ENCODE measurements at places on chromosomes 2 and 18.

DNA sequence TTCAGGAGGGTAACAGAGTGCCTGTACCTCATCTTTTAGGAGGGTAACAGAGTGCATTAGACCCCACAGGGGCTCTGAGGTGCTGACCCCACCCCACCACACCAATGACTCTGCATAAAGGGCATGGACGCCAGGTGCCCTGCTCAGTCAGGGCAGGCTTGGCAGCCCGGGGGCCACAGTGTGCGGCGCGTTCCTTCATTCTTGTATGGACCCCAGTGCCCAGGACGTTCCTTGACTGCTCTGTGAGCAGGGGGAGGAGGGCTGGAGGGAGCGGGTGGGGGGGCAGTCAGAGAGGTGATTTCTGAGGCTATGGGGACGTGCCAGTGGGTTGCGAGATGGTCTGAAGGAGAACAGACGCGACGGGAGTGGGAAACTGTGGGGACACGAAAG lies 168.7 kb upstream of the NCK2 start:
- no peak for DNase-seq

DNA sequence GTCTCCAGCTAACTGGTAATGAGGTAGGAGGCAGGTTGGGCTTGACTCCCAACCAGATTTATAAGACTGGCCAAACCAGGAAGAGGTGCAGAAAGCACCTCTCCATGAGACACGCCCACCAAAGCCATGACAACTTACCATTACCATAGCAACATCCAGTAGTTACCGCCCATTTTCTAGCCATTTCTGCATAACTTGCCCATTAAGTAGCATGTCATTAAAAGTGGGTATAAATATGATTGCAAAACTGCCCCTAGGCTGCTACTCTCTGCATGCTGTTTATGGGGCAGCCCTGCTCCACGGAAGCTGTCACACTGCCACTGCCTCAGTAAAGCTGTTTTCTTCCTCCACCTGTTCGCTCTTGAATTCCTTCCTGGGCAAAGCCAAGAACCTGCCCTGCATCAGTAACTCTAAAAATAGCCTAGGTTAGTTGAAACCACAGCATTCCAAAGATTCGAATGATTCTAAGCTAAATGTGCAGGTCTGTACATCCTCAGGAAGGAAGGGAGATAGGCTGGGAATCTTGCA lies 131.9 kb downstream of the ATL2 start:
- no peak for DNase-seq

DNA sequence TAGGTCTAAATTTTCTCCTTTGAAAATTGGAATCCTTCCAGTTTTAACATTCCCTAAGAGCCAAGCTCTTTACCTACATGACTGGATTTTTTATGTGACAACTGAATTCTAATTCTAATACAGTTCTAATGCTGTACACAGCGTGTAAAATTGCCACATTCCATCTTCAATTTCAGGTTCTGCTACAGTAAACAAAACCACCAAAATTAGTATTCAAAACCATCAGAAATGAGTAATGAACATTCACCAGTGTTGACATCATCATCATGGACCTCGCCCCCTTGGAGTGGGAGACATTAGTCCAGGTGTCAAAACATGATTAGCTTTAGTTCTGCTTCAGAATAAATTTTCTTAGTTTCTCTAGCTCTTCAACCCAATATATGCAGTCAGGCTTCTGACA lies 133.6 kb downstream of the MBD2 start:
- DNase-seq, result no peak

DNA sequence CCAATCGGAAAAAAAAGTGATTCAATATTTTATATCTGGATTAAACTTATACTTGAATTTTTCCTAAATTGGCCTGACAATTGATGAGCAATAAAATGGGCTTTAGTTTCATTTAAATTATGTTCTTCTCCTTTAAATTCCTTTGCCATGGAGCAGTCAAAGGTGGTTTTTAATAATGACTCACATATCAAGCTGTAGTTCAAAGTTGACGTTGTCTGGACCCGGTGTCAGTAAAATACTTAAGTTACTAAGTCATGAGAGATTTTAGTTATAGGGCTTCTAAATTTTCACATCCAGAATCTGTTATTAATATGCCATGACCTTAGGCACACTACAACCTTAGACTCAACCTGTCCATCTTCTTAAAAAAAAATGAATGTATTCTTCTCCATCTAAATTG lies 62.5 kb downstream of the CDH2 start:
- no peak for DNase-seq

DNA sequence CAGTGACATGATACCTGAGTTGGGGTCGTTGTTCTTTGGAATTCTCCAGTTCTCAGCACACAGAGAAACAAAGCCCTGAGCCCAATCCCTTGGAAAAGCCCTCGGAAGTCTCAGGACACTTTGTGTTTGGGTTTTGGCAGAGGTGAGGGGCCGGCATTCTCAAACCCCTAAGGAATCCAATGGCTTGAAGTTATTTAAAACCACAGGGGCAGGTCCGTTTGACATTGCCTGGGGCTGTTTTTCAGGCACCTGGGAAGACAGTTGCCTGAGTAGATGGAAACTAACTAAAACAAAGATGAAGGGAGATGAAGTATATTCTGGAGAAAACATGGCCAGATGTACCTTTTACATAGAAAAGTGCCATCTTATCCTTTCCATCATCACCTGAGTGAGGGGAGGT lies 22.5 kb upstream of the OTOF start:
- DNase-seq, result no peak

DNA sequence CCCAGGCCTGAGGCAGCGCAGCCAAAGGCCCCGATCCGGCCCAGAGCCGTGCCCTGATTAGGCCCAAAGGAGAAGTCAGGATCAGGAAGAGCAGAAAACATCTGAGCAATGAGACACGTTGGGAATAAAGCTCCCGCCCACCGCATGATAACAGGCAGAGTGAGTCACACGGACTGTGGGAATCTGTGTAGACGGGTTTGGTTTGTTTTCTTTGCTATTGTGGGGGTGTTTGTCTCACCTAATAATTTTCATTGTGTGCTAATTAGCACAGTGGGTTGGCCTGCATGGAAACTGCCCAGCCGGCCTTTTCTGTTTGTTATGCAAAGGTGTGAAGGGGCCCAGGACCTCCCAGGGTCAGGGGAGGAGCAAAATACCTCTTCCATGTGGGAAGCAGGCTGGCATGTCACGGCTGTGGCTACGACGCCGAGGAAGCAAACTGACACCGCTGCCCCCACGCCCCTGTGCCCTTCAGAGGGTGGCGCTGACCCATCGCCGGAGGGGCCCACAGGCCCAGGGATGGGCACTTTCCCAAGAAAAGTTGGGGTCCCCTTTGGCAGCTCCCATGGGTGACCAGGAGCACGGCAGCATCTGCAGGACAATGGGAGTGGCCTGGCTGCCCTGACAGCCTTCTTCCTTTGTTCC lies 68.4 kb upstream of the CTDP1 start:
- no peak for DNase-seq

DNA sequence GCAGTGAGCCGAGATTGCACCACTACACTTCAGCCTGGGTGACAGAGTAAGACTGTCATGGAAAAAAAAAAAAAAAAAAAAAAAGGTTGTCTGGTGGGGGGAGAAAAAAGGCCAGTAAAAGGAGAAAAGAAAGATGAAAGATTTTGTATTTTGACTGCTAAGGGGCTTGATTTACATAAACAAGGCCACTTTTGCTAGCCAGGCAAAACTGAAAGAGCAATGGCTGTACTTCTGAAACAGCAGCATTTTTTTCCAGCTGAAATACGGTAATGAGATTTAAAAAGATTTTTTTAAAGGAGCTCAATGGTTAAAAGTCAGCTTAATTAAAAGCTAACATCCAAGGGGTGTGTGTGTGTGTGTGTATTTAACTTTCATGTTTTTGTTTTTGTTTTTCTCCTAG lies 11.3 kb upstream of the OXER1 start:
- DNase-seq, result no peak

DNA sequence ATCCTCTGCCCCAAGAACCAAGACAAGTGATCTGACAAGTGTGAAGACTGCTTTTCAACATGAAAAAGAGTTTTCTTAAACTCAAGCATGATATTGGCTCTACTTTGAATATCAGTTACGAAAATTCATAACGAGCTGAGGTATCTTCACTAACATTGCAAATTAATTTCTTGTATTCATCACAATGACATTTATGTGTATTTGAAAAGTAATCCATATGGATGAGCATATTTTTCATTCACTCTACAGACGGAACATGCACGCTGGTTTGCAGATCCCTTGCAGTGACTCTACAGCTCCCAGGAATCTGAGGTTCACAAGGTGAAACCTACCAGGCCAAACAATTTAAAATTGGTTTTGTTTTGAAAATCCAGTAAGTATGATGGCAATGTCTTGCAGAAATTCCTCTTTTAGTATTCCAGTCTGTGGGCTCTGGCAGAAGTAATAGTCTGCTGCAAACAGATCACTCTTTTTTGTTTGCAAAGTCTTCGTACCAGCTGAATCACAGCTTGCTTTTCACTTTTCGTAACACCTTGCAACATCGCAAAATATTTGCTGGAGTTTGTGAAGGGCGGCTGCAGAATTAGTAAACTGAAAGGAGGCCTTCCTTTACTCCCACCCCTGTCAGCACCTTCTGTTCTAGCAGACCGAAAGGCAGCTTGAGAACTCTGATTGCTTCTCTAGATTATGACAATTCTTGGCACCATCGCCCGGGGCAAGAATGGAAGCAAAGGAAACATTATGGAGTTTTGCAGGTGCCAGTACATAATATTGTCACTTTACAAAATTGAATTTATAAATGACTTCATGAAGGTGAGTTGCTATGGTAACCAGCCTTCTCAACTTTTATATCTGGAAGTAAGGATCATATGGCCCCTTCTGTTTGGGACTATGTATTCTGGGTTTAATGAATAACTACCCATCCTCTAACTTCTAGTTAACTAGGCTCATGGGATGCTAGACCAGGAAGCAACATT lies 168.7 kb downstream of the TMEM247 start:
- no peak for DNase-seq

- DNase-seq, result peak; percentile 6
Observed at GRCh38 chr2:11681722-11682589, 12.0 kb upstream of the NTSR2 start.

DNA sequence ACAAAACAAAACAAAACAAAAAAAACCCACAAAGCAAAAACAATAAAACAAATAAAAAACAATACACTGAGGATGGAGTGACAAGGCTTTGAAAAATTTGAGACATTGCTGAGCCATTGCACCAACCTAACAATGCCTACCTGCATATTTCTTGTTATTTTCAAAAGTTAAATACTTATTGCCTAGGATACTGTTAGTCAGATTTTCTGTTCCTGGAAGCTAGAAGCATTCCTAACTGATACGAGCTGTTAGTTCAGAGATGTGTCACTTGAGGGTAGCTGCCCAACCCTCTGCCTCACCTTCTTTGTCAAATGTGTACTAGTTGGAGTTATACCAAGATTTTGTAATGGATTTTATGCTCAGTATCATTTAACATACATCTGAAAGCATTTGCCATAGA lies 187.2 kb downstream of the TXNL1 start:
- DNase-seq, result no peak

GRCh38 chr2:200403814-200404213 lies 97.3 kb downstream of the SPATS2L start:
- no peak for DNase-seq

DNA sequence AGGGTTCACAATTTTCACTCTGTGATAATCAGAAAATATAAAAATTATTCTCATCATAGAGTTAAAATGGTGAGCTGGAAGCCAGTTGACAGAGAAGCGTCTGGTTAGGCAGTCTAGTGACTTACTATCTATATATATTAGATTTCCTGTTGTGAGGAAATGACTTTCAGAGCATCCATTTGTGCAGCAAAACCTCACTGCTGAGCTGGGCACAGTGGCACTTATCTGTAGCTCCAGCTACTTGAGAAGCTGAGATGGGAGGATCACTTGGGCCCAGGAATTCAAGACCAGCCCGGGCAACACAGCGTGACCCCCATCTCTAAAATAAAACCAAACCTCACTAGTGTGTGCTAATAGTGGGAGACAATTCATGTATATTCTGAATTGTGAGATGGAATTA lies 7.2 kb upstream of the KIAA2012 start:
- DNase-seq, result no peak

GRCh38 chr18:63046375-63046774 lies 273.2 kb downstream of the BCL2 start:
- DNase-seq, result no peak

DNA sequence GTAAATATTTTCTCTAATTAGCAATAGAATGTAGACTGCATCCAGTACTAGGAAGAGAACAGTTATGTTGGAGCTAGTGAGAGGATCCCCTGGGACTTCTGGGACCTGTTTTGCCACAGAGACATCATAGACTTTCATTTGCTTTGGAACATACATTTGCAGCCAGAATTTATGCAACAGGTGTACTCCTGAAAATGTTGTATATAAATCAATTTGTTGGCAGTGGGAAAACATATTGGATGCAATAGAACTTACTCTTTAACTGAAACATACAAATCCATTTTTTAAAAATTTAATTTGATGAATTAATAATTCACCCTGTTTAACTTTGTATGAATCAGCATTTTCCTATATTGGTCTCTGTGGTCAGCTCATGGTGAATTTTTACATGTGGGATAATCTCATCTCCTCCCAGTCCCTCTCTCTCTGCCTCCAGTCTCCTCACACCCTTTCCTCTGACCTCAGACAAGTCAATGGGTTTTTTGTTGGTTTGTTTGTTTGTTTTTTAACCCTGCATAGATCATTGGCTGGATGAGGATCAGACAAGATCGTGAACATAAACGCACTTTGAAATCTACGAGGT lies 263.0 kb downstream of the LPIN1 start:
- no peak for DNase-seq

- no peak for DNase-seq
Observed at GRCh38 chr2:238852206-238852869, 4.5 kb downstream of the TWIST2 start.

DNA sequence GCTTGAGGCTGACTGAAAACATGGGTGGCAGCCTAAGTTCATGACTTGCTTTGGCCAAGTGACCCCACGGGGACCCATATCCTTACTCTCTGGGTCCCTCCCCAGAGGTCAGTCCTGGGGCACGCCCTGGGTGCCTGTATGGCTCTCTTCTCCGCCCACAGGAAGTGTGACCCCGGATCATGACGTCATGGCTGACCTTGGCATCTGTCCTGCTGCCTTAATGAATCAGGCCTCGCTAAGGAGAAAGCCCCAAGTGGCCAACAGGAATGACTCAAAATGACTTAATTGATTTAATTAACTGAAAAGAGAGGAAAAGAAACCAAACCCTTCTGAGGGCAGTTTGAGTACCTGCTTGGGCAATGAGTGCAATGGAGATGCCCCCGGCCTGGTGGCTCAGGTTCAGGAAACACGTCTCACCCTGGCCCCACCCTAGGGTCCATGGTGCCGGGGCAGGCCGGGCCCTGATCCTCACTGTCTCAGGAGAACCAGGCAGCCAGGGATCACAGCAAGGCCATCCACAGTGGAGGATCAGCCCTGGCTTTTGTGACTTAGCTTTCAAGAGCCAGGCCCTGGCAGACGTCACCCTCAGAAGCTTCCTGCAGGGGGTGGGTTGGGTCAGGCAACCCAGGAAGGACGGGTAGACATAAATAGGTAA lies 112.0 kb downstream of the CYP26B1 start:
- DNase-seq, result no peak

GRCh38 chr2:14127765-14128164 lies 504.8 kb upstream of the LRATD1 start:
- no peak for DNase-seq

Data from AML-193 (cell line).